ENCODE measurements at places on chromosomes 5 and 9.

GRCh38 chr5:135398160-135398854 lies 724 bp downstream of the MACROH2A1 start:
- peak; percentile 32 for DNase-seq

- DNase-seq, result no peak
Observed at GRCh38 chr5:153555420-153556114, 65.1 kb downstream of the GRIA1 start.

DNA sequence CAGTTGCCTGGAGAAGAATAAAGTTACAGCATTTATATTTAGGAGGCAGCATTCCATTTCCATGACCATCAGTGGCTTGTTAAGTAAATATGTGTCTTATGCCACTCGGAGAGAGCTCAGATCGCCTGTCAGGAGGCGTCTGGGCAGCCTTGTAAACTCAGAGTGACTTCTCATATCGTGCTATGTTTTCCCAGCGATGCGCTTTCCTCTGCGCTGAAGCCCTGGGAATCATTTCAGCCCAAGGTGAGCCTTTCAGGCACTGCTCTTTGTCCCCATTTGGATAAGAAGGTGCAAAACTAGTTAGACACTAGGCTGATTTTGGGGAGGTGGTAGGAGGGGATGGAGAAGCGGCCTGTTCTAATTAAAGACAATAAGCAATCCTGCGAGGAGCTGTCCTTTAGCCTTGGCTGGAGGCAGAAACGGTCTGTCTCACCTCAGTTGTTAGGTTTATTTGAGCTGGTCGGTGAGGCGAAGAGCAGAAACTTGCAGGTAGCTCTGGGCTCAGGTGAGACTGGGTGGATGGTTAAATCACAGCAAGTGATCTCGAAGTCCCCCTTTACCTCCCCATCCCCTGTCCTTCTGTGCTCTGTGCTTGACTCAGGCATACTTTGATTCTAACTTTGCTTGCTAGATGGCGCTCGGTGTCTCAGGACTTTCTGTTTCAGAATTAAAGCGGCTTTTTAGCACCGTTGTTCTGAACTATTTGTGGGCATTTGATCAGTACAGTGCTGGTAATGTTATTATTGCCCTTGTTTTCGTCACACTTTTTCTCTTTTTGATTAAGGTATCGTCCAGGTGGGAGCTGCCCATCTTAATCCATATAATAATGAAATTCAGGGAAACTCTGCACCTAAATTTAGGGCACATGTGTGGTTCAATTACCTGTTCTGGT lies 24.6 kb downstream of the NR2F1 start:
- DNase-seq, result peak; percentile 49

DNA sequence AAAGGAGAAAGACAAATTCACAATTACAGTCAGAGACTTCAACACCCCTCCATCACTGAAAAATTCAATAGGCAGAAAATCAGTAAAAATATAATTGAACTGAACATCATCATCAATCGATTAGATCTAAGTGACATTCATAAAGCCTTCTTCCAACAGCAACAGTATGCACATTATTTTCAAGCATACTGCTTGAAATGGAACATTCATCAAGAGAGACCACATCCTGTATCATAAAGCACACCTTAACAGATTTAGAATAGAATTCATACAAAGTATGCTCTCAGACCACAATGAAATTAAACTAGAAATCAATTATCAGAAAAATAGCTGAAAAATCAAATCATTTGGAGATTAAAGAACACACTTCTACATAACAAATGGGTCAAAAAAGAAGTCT lies 39.1 kb downstream of the ERMP1 start:
- no peak for DNase-seq

- DNase-seq, result no peak
Observed at GRCh38 chr5:80865551-80865950, 94.6 kb upstream of the RASGRF2 start.

DNA sequence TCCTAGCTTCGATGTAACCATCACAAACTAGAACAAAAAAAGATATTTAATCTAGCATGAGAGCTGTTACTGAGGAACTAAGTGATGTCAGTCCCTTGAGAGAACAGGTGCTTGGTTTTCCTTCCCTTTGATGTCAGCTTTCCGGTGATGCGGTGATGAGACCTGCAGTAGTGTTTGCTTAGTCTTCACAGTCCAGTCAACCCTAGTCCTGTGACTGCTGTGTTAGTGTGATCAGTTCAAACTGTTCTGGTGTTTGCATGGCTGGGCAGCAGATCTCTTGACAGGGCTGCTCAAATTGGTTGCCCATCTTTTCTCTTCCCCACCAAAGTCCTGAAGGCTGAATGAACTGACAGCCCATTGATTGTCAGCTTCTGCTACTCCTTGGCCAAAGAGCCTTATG lies 608.6 kb upstream of the DAB2 start:
- peak; percentile 89 for DNase-seq

DNA sequence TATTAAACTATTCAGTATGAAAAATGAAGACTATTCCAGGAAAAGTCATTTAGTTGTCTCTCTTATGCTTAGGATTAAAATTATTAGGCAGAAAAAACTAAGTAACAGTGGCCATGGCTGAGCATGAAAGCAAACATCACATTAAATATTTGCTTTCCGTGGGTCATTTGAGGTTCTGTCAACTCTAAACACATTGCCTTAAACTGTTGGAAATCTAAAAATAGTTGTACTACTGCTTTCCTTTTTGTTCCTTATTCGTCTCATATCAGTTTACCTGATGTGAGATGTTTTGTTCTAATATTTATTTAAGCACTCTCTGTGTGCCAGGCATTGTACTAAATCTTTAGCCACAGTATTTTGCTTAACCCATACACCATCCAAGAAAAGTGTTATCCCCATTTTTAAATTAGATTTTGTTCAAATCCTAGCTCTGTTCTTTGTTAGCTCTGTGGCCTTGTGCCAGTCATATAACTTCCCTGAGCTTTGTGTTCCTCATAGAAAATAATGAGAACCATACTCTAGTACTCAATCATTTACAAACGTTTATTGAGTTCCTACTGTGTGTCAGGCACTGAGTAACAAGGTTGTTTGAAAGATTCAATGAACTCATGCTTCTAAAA lies 18.7 kb upstream of the ZNF608 start:
- no peak for DNase-seq

DNA sequence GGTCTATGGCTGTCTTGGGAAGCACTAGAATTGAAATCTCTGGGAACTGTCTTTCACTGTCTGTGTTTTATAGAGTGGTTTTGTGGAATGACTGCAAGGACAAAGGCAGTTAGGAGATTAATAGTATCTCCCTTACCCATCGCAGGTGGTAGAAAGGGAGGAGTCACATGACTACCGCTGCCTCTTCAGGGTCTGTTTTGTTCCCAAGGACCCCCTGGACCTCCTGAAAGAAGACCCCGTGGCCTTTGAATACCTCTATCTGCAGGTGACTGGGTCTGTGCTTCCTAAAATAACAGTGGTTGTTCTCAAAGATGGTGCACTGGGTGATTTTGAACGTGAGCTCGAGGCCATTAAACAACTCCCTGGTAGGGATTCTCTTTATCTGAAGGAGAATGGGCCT lies 22.8 kb upstream of the TRMT10B start:
- no peak for DNase-seq

GRCh38 chr5:14118551-14119320 lies 24.4 kb upstream of the TRIO start:
- DNase-seq, result no peak

- no peak for DNase-seq
Observed at GRCh38 chr5:173025651-173026050, 30.5 kb upstream of the CREBRF start.

DNA sequence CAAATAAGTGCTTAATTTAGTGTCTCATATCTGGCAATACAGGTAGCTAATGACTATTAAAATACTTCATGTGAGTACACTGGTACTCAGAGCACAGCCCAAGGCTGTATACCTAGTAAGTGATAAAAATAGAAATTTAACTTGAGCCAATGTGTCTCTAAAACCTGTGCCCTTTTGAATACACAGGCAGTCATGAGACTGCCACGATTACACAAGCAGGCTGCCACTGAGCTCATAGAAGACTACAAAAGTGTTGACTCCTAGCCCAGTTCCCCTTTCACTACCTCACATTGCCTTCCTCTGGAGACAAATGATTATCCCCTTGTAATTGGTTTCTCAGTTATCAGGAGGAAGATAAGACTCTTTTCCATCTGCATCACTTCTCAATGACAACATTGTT lies 66.3 kb upstream of the PAPPA start:
- DNase-seq, result no peak

DNA sequence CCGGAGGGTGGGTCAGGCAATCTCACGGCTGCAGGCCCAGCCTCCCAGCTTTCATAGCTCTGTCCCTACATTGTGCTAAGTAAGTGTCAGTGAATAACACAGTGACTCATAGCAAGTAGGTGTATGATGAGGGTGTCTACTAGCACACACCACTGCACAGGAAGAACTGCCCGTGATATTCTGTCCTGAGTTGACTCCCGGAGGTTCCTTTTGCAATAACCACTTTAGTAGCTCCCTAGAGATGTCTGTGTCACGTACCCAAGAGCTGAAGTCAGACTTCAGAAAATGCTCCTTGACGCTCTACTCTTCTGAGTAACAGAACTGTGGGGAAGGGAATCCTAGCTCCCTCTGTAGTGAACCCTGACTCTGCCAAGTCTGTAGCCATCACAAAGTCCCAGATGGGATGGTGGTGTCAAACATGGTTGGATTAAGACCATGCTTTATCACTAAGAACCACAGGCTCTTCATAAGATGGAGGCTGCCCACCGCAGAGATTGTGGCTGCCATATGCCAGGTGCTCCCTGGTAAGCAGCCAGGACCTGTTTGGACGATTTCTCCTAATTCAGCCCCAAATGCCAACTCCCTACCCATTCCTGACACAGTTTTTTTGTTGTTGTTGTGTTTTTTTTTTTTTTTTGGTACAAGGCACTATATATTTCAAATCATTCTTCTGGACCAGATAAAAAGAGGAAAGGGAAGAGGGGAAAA lies 352.6 kb upstream of the PANK3 start:
- no peak for DNase-seq

DNA sequence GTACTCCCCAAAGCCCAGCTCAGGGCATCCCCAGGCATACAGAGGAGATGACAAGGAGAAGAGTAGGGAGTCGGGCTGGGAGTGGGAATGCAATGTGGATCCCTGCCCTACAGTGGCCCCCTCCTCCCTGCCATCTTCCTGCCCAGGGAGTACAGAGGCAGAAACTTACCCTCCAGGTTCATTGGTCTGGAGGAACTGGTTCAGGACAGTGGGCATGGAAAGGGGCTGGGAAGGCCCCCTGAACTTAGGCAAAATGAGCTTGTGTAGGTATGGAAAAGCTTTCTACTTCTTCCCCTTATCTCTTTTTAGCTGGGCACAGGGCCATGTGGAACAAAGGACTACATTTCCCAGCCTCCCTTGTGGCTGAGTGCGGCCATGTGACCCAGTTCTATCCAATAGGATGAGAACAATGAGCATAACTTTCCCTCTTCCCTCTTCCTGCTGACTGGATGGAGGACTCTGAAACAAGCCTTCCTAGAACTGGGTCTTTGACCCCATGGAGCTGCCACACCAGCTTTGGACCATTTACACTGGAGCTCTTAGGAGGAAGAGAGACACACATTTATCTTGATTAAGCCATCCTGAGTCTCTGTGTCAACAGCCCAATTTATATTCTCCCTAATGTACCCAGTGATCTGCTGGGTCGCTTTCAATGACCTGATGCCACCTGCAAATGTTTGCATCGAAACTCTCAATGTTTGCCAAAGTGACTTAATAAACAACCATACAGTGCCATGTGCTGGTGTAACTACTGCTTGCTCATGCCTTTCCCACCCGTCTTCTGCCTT lies 25.0 kb upstream of the HMCN2 start:
- peak; percentile 31 for DNase-seq

DNA sequence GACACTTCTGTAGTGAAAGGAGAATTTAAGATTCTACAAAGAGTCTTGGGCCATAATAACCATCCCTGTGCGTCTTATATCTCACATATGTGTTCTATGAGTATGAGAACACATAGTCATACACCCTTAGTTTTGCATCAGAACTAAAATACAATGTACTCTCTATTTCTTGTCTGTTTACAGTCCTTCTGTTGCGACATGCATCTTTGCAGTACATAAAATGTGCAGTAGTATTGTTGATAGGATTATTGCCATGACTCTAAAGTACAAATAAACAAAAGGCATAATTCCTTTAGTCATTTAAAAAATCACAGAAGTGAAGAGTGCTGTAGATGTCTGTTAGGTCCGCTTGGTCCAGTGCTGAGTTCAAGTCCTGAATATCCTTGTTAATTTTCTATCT lies 201.9 kb downstream of the NR3C1 start:
- no peak for DNase-seq

DNA sequence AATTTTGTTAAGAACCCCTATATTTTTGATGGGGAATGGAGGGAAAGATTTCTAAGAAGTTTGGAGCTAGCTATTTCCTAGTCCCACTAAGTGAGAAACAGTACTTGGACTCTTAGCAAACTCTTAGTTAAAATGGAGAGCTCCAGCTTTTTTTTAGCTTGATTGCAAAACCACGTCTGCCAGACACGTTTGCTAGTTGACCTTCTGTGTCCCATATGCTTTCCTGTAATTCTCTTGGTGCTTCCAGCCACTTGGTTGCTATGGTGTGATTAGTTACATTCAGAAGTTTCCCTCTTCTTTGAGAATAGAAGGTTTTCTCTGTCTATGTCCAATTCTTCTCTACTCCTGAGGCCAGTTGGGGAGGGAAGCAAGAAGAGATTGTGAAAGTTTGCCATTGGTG lies 417.0 kb upstream of the TLE4 start:
- no peak for DNase-seq

- DNase-seq, result no peak
Observed at GRCh38 chr9:112532427-112532826, 45.8 kb downstream of the KIAA1958 start.
